Central memory CD8-positive, alpha-beta T cell (primary cell): ENCODE measurements at places on chromosomes 3 and 15.

DNA sequence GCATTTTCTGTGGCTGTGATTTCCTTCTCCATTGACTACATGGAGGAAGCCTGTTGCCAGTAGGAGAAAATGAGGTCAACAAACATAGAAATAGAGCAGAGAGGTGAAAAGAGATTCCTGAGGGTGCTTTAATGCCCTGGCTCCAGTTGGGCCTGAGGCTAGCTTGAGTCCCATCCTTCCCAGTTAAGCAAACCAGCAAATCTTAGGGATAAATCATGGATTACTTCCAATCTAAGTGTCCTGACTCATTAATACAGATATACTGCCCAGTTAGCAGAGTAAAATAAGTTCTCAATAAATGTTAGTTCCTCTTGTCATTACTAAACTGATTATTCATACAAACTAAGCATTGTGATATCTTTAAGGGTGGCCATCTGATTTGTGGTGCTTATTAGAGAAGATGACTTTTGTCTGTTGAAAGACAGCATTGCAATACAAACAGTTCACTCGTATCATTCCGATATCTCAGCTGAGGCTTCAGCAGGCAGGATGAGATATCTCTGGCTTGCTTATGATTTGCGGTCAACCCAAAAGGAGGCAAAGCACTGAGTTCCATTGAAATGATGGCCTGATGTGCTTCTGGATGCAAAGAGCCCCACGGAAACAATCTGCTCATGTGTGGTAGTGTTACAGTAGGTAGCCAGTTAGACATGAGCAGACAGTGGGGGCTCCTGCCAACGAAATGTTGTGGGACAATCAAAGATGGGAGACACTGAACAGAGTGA is 6.6 kb upstream of the STARD5 start:
- DNase-seq, result no peak

DNA sequence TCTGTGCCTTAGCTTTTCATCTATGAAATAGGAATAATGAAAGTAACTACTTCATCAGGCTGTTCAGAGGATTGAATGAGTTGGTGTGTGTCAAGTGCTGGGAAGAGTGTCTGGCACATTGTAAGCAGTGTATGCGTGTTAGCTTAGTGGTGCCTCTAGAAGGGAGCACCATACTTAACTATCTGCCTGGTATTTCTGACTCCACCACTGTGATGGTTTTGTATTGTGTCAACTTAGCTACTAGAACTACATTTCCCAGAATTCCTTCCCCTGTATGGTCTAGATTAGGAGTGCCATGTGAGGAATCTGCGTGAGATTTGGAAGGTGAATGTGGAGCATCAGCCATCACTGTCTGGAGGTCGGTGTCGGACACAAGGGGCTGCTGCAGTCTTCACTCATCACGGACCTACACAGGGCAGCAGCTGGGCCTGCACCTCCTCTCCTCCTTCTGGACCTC is 115.4 kb upstream of the GALNT15 start:
- DNase-seq, result no peak

- no peak for DNase-seq
Measured at GRCh38 chr15:89367485-89368451, 33.1 kb upstream of the POLG start.

- DNase-seq, result no peak
Measured at GRCh38 chr3:12479919-12480427, 4.3 kb upstream of the TSEN2 start.

- no peak for DNase-seq
Measured at GRCh38 chr3:141372656-141373055, 4.4 kb downstream of the ZBTB38 start.

DNA sequence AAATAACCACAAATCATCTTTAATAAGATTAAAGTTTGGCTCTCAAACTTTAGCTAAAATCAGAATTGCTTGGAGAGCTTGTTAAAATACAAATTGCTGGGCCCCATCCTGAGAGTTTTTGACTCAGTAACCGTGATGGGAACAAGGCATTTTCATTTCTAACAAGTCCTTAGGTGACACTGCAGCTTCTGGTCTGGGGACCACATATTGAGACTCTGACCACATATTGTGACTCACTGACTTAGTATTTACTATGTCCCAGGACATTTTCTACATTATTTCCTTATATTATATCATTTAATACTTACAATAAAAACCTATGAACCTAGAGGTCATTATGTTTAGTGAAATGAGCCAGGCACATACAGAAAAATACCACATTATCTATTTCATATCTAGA is 164.5 kb downstream of the ZMAT3 start:
- no peak for DNase-seq

- DNase-seq, result no peak
Measured at GRCh38 chr3:24367216-24367615, 127.4 kb downstream of the THRB start.

GRCh38 chr15:52439470-52439869 is 89.2 kb downstream of the MYO5A start:
- DNase-seq, result no peak

GRCh38 chr15:66099950-66100671 is 153.4 kb downstream of the MEGF11 start:
- DNase-seq, result no peak

DNA sequence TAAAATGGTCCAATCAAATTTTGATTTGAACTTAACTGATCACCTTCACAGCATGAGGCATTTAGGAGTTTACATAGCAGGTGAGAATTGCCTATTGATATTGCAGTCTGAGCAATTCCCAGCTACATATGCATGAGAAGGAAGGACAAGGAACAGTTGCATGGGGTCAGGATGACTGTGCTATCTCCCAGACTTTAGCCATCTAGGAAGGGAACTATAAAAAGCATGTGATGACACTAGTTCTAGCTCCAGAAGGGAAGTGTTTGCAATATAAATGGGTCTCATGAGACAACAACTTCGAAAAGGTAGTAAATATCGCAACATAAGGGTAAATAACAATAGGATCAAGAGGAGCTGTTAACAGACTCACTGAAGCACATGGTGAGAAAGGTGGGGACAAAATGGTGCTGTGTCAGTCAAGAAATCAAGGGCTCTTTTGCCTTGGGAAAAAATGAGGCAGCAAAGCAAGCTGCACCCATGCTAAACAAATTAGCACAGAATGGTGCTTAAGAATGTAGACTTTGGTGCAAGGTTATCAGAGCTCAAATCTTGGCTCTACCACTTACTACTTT is 90.4 kb upstream of the SLC2A2 start:
- no peak for DNase-seq

- no peak for DNase-seq
Measured at GRCh38 chr3:76470285-76470684, 569.6 kb upstream of the ROBO2 start.

- DNase-seq, result no peak
Measured at GRCh38 chr3:61299343-61300005, 48.2 kb upstream of the FHIT start.

DNA sequence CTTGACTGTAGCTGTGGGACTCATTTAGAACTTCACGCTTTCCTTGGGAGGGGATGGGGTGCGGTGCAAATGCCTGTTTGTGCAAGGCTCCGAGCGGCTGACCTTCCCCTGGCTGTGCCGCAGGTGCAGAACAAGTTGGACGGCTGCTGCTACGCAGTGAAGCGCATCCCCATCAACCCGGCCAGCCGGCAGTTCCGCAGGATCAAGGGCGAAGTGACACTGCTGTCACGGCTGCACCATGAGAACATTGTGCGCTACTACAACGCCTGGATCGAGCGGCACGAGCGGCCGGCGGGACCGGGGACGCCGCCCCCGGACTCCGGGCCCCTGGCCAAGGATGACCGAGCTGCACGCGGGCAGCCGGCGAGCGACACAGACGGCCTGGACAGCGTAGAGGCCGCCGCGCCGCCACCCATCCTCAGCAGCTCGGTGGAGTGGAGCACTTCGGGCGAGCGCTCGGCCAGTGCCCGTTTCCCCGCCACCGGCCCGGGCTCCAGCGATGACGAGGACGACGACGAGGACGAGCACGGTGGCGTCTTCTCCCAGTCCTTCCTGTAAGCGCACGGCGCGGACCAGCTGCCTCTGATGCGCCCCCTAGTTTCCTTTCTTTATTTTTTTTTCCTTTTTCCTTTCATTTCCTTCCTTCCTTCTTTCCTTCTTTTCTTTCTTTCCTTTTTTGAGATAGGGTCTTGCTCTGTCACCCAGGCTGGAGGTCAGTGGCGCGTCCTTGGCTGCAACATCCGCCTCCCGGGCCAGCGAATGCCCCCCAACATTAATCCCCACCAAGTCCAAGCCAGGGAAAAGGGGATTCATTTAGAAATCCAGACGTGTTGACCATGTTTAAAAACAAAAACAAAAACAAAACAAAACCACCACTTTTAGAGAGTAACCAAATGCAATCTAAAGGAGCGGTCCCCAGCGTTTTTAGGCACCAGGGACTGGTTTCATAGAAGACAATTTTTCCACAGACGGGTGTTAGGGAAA is 42.7 kb downstream of the EIF2AK4 start:
- no peak for DNase-seq

DNA sequence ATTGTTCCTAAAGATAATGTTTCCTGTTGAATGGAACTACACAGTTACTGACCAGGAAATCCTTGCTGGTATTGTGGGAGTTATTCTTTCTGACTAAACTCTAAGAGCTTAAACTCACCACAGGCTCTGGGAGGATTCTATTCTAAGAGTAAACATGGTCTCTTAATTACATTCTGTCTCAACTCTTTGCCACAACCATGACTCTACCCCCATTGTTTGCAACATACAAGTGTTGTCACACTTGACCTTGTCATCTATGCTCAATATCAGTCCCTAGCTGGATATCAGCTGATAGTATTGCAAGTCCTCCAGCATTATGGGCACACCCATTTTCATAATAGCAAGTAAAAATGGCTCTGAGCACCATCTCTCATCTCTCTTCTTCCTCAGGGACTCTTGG is 29.6 kb upstream of the SECISBP2L start:
- DNase-seq, result no peak

- no peak for DNase-seq
Measured at GRCh38 chr15:92130906-92131305, 262.8 kb upstream of the ST8SIA2 start.

GRCh38 chr3:88616413-88616812 is 466.7 kb downstream of the C3orf38 start:
- no peak for DNase-seq

DNA sequence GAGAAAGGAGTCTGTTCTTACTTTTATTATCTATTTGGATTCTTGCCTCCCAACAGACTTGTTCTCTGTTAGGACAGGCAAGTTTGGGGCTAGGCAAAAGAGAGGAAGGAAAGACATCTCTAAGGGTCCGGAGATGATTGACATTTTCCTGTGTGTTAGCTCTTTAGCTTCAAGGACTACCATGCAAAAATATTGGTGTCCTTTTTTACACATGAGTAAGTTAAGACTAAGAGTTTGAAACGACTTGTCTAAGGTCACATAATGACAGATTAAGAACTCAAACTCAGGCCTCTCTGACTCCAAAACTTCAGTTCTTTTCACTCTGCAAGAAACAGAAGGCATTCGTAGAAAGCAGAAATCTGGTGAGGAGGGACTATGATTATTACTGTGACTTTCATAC is 5.9 kb downstream of the LMCD1 start:
- DNase-seq, result no peak

- no peak for DNase-seq
Measured at GRCh38 chr15:70781236-70781635, 17.9 kb upstream of the UACA start.

DNA sequence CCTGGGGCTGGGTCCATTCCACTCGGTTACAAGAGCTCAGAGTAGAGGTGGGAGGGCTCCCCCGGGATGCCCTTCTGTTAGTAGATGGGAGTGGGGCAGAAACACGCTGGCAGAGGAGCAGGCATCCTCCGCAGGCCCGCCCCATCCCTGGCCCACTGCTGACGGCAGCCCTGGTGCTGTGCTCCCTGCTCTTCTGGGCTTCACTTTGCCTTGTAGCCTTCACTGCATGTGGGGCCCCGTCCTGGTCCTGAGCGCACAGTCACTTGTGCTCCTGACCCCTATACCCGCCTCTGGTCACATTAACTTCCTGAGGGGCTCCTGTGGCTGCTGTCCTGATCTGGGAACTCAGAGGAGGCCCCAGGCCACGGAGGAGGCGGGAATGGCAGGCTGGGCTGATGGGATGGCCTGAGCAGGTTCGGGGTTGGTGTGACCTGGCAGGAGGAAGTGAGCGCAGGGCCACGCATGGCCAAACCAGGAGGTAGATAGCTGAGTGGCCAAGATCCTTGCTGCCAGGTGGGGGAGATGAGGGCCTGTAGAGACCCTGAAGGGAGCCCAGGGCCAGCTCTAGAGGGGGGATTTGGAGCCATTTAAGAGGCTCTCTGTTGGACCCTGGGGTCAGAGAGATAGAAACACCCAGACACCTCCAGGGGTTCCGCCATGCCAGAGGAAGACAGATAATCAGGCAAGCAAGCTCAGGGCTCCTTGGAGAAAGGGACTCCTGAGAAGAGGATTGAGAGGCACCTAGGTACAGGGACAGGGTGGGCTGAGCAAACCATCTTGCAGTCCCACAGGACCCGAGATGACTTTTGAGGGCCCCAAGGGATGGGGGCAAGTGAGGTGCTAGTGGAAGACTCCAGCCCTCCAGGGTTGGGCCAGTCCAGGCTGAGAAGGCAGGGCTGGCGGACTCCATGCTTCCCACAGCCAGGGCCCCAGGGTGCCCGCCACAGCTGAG is 92.2 kb upstream of the PRR23E start:
- DNase-seq, result no peak

GRCh38 chr3:152718810-152719209 is 116.1 kb upstream of the P2RY1 start:
- no peak for DNase-seq

GRCh38 chr3:187006864-187007630 is 76.7 kb downstream of the ST6GAL1 start:
- DNase-seq, result no peak

DNA sequence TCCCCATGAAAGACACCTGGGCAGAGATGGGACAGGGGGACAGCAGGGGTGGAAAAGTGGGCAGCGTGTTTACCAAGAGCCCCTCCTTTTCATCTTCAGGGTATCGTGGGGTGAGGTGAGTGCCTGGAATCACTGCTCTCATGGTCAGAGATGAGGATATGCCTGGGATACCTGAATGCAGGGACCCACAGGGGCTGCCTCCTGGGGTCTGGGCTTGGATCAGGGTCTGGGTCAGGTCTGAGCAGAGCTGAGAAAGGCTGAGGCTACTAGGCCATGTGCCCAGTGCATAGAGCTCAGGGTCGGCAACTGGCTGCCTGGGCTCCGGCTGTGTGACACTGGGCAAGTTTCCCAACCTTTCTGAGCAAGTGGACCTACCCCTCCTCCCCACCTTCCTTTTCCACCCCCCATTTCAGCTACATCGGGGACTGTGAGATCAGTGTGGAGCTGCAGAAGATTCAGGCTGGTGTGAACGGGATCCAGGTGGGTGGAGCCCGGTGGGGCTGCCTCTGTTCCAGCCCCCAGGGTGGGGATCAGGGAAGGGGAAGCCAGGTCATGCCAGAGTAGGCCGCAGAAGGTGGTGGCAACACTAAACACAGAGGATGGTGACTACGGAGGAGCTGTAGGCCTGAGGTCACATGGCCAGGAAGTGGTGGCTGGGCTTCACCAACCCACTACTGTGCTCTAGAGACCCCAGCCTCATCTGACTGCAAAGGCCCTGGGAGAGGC is 24.5 kb downstream of the ESYT3 start:
- DNase-seq, result no peak

DNA sequence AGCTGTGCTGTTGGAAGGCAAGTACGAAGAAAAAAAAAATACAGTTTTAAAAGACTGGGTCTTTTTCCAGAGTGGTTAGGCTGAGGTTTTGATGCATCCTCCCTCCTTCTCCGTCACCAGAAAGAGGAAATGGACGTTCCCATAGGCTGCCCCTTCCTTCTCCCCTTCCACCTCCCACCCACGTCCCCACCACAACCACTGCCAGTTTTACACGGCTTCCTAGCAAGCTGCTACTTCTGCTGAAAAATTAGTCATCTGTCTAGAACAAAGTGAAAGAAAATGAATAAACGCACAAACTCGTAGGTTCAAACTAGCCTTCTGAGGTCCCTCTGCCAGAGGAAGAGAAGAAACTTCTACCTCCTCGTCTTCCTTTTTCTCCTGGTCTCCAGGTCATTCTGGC is 71.6 kb upstream of the RPL35A start:
- DNase-seq, result no peak
